Fibroblast of the aortic adventitia (primary cell): ENCODE measurements at places on chromosomes 6 and 20. TPM values are rescaled to one million over a fixed set of nuclear protein-coding genes. Genes with fewer than 3 reads are reported as not detected.
A peak's percentile ranks its signal among the peaks of the same experiment; 100 is the strongest.

Gene GPX5
- total RNA-seq = not detected in 2 replicates

Gene CALHM5
- total RNA-seq = 6.8 and 8.2 TPM in 2 replicates

Gene TFAP2B
- total RNA-seq = under 0.01 TPM in 1 of 2 replicates, not detected in the other

Gene SPINT3
- total RNA-seq = not detected in 2 replicates

Gene EPHA7
- 0.65 and 1.5 TPM in 2 replicates for total RNA-seq

Gene TAAR6
- not detected in 2 replicates for total RNA-seq

Gene PRICKLE4
- 0.45 and 6.3 TPM in 2 replicates for total RNA-seq

Gene RNF39
- not detected in 2 replicates for total RNA-seq

Gene GRM1
- total RNA-seq = under 0.01 and 0.09 TPM in 2 replicates

DNA sequence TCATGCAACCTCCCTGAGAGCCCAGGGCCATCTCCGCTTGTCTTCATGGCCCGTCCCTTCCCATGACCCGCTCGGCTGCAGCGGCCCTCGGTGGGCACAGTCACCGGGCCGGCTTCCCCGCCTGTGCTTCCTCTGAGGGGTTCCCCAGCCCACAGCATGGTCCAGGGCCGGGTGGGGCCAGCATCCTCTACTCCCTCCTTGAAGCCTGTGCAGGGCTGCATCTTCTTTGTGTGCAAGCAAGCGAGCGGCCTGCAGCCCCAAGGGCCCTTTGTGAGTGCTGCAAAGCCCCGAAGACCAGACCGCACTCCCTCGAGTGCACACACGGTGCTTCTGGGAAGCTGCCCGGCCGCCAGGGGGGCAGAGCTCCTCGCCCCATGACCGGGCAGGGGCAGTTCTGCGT, 265.8 kb downstream of the TAF4 start:
- no peak for DNase-seq

DNA sequence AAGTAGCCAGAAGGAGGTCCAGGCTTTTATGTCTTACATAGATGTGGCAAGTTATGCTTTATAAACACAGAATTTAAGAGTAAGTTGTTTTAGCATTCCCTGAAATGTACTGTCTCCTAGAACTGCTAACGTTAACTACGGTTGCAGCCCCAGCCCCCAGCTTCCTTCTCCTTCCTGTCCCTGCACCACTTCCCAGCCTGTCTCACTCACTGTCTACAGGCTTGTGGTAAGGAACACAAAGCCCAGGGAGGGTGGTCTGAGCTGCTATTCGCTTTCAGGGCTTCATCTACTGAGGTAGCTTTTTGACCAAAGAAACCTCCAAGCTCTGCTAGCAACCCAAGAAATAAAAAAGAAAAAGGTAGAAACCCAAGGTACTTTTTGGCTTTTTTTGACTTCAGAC, 35.9 kb downstream of the PCSK2 start:
- DNase-seq = no peak

GRCh38 chr6:72820906-72821305, 199.0 kb downstream of the KCNQ5 start:
- no peak for DNase-seq

- DNase-seq = no peak
Observed at GRCh38 chr6:56689114-56689513, 46.4 kb upstream of the DST start.

- DNase-seq = no peak
Observed at GRCh38 chr20:6623989-6624388, 143.5 kb upstream of the BMP2 start.

GRCh38 chr6:93183531-93183972, 235.8 kb downstream of the EPHA7 start:
- DNase-seq = no peak

GRCh38 chr6:34132486-34133185, 13.3 kb downstream of the GRM4 start:
- peak; percentile 23 for DNase-seq

GRCh38 chr6:143229400-143229799, 168.7 kb downstream of the AIG1 start:
- no peak for DNase-seq
